ENCODE measurements at places on chromosomes 11 and 22.

DNA sequence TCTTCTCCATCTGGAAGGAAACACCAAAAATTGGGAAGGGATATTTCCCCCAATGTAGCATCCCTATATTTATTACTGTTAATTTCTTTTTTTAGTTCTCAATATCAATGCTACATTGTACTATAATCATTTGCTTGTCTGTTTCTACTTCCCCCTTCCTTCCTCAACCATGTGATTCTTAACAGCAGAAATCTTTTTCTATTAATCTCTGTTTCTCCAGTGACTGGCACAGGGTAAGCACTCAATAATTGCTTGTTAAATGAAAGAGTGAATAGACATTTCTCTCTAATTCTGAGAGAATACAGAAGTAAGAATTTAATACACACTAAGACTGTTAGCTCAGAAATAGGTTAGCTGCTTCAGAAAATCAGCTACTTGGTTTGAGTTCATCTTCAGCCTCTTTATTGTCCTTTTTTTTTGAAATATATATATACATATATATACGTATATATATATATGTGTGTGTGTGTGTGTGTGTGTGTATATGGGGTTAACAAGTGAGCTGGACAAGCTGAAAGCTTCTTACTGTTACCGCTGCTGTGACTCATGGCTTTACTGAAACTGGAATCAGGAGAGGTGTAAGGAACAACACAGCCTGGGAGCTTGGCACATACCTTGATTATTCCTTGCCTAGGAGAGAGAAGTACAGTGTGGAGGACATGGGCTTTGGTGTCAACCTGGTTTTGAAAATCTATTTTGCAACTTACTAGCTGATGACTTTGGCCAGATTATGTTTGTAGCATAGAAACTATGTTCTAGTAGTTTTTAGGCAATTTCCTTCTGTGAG, 26.2 kb upstream of the PDE3B start:
- DNase-seq = no peak

GRCh38 chr11:57460022-57460757, at the start of gene RTN4RL2:
TSS of gene RTN4RL2 (plus strand) at chr11:57460528. CDS start at chr11:57460866, 338 bp downstream.
- no peak for DNase-seq

DNA sequence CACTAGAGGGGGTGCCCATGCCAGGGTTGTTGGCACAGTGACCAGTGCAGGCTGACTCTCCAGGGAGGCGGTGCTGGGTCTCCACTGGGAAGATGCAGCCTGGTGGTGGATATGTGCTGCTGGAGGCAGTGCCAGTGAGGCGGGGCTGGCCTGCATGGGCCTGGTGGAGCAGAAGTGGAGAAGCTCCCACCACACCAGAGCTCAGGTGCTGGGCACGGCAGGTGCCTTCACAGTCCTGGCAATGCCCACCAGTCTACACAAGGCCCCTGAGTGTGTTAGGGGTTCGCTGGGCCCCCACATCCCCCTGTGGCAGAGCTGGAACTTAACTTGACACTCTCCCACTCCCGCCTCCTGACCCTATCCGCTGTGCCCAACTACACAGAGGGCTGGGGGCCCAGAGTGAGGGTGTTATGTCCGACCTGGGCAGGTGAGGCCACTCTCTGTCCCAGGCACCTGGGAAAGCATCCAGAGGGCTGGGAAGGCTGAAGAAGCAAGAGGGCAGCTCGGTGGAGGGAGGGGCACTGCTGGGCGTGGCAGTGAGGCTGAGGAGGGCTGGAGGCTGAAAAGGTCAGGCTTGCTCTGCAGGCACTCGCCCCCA, 102.4 kb upstream of the B3GAT1 start:
- no peak for DNase-seq

- no peak for DNase-seq
Measured at GRCh38 chr11:27553186-27553585, 46.6 kb upstream of the LIN7C start.

DNA sequence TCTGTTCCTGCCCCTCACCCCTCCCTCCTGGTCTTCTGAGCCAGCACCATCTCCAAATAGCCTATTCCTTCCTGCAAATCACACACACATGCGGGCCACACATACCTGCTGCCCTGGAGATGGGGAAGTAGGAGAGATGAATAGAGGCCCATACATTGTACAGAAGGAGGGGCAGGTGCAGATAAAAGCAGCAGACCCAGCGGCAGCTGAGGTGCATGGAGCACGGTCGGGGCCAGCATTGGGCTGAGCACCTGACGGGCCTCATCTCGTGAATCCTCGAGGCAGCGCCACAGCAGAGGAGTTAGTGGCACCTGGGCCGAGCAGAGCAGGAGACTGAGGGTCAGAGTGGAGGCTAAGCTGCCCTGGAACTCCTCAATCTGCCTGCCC, 941.8 kb downstream of the BRD1 start:
- no peak for DNase-seq

- DNase-seq = no peak
Measured at GRCh38 chr11:115202900-115203552, 301.2 kb downstream of the CADM1 start.
